Activated naive CD4-positive, alpha-beta T cell treated with anti-CD3 and anti-CD28 coated beads, Interleukin-2, amount 50 U/mL, for 72 hours (primary cell): ENCODE measurements at places on chromosomes 16 and 17.

DNA sequence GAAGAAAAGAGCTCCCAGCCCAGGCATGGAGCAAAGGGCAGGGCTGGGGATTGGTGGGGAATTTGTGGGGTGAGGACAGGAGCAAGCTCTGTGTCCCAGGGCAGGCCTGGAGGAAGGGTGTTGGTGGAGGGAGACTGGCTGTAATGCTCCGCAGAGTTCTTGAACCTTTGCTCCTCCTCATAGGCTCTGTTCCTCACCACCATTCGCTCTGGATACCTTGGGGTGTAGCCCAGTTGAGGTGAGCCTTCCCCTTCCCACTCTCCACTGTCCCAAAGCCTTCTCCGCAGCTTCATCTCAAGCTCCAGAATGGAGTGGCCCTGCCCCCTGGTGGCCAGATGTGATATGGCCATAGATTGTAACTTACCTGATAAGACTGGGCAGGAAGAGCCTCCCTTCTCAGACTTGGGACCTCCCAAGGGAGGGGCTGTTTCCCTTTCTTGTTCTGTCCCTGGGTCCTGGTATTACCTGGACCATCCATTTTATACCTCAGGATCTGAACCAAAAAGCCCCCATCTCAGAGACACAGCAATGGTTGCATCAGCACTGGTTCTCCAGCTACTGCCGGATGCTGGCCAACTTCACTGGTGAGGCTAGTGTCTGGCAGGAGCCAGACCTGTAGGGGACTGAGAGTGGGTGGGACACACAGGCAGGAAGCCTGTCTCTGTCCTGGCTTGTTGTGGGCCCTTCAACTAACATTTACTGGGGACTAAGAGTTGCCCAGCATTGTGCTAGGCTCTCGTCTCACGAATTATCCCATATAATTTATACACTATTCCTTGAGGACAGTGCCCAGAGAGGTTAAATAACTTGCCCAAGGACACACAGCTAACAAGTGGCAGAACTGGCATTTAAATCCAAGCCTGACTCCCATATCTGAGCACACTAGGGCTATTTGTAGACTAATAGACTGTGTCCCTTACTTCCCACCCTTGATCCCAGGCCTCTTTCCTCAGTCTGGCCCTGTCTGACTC, 19.1 kb upstream of the STAC2 start:
- DNase-seq, result peak; percentile 76

DNA sequence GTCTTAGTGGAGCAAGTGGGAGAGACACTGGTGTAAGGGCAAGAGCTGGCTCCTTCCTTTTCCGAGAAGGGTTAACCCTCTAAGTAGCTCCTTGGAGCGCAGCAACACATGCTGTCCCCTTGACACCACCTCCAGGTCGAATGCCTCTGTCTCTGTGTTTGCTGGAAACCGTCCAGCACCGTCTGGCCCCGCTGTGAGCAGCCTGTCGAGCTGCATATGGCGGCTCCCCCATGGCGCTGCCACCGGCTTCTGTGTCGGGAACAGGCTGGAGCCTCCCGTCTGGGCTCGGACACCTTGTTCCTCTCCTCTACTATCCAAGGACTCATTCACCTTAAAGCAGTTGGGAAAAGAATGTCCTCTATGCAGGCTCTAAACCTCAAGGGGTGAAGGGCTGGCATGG, 28.9 kb upstream of the WSCD1 start:
- DNase-seq, result no peak

DNA sequence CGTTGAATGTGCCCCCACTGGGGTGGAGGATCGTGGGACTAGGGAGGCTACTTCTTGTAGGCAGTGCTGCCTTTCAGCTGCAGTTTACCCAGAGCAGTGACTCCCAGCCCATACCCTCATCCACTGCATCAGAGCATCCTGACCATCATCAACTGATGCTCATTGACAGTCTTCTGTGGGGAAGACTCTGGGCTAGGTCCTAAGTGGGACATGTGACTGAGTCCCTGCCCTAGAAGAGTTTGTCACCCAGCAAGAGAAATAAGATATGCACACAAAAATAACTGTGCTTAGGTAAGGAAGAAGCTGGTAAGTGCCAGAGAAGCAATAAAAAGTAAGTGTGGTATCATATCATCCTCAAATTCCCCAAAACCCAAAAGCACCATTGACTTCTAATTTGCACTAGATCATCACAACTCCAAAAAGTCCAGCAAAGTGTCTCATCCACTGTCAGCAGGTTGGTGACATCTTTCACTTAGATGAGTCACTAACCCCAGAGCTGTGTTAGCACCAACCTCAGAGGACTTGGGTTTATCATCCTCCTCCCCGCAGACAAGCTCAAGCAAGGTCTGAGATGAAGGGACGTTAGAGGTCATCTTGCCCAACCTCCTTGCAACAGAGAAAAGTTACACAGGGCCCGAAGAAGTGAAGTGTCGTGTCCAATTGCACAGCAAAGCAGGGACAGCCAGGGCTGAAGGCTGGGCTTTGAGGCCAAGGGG, 99.0 kb downstream of the CCDC182 start:
- DNase-seq, result no peak

DNA sequence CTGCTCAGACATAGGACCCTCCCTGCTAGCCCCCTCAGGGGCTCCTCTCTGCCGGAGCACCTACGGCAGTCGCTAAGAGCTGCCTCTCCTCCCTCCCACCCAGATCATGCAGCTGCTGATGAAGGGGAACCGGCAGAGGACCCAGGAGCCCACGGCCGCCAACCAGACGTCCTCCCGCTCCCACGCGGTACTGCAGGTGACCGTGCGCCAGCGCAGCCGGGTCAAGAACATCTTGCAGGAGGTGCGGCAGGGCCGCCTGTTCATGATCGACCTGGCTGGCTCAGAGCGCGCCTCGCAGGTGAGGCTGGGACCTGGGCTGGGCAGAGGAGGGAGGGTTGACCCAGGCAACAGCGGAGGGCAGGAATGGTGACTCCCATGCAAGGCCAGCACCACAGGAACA, 17.0 kb downstream of the BTBD17 start:
- no peak for DNase-seq

- DNase-seq, result no peak
These were observed 20.0 kb upstream of the RNF135 start for GRCh38 chr17:30950669-30951399.

DNA sequence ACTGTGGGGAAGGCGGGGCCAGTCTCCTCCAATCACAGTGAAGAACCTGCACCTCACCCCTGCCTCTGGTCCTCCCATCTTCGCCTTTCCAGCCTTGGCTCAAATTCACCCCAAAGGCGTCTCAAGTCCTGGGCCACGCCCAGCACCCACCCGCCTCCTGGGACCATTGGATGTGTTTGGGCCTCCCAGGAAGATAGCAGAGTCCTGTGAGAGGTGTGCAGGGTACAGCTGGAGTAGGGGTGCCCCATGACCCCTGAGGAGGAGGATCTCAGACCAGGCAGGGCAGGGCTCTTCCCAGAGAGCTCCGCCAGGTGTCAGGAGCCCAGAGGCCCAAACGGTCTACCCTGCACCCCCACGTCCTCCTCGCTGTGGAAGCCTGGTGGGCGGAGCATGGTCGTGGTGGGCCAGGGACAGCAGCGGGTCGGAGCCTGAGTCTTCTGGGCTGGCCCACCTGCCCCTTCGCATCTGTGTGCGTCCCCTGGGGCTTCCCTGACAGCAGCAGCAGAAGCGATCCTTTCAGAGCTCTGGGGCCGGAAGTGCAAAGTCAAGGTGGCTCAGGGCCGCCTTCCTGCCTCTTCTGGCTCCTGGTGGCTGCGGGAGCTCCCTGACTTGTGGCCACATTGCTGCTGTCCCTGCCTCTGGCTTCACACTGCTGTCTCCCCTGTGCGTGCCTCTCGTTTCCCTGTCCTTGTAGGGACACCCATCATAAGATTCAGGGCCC, 34.9 kb upstream of the ZNF469 start:
- peak; percentile 15 for DNase-seq

GRCh38 chr17:50134206-50135110, 4.5 kb upstream of the SAMD14 start:
- no peak for DNase-seq
